Endothelial cell of umbilical vein (primary cell): ENCODE measurements at places on chromosomes 4 and X. TPM values are rescaled to one million over a fixed set of nuclear protein-coding genes. Genes with fewer than 3 reads are reported as not detected.
A peak's percentile ranks its signal among the peaks of the same experiment; 100 is the strongest.

GRCh38 chrX:95666056-95666455 is 1018.6 kb upstream of the DIAPH2 start:
- no peaks in the 10 kb centered on the region for H3K4me1 ChIP-seq
- H3K27ac ChIP-seq: no peak overlapping the region
- no peaks in the 10 kb centered on the region for H3K27me3 ChIP-seq
- H3K36me3 ChIP-seq: no peaks in the 10 kb centered on the region

DNA sequence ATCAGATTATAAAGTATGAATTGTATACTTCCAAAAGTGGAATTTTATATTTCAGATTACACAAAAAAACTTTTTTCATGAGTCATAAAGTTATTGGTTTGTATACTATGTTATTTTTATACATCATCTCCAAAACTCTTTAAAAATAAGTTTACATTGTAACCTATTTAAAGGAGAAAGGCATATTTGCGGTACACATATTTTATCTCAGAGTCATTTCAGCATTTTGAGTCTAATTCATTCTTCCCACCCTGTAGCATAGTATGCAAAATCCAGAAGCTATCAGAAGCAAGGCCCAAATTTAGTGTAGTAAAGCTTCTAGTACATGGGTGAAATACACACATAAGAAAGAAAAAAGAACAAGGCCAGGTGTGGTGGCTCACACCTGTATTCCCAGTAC is 80.3 kb downstream of the AWAT2 start:
- no peak overlapping the region for H3K27ac ChIP-seq
- H3K36me3 ChIP-seq: no peaks in the 10 kb centered on the region
- no peak for DNase-seq
- no peaks in the 10 kb centered on the region for H3K27me3 ChIP-seq
- H3K4me1 ChIP-seq: no peaks in the 10 kb centered on the region

- H3K4me3 ChIP-seq: no peak overlapping the region
- no peak for DNase-seq
- no peaks in the 10 kb centered on the region for H3K27me3 ChIP-seq
- no peaks in the 10 kb centered on the region for H3K4me1 ChIP-seq
- H3K27ac ChIP-seq: no peak overlapping the region
These were observed 125.0 kb upstream of the MBNL3 start for GRCh38 chrX:132613801-132614200.

Gene ZRSR2
- 8.1 and 9.4 TPM in 2 replicates for total RNA-seq

DNA sequence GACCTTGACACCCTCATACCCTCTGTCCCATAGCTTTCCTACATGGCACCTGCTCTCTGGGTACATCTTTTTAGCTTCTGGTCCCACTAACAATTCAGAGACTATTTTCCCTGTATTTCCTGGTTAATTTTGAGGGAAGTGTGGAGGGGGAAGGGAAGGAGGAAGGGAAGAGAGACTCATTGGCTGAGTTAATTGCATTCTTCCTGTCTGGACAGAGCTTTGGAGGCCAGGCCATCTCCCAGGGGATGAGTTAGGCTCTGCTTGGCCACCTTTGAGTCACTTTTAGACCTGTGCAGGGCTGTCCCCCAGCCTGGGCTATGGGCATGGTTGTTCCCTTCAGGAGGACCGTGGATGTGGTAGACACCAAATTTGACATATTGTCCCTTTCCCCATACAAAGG is 167.9 kb upstream of the PGRMC2 start:
- H3K27ac ChIP-seq: peak overlapping the region; percentile 55
- H3K4me1 ChIP-seq: peaks cover 17% of the 10 kb centered on the region
- no peak for DNase-seq
- no peak overlapping the region for H3K4me3 ChIP-seq
- no peaks in the 10 kb centered on the region for H3K27me3 ChIP-seq

- H3K4me1 ChIP-seq: no peaks in the 10 kb centered on the region
- no peak overlapping the region for H3K4me3 ChIP-seq
- H3K27me3 ChIP-seq: no peaks in the 10 kb centered on the region
- no peak overlapping the region for H3K27ac ChIP-seq
- H3K36me3 ChIP-seq: no peaks in the 10 kb centered on the region
These were observed 12.6 kb downstream of the P2RY10 start for GRCh38 chrX:78957768-78958130.

- no peaks in the 10 kb centered on the region for H3K36me3 ChIP-seq
- peaks cover 9% of the 10 kb centered on the region for H3K4me1 ChIP-seq
- H3K4me3 ChIP-seq: no peak overlapping the region
- no peak overlapping the region for H3K27ac ChIP-seq
- peaks cover 10% of the 10 kb centered on the region for H3K27me3 ChIP-seq
- no peak for DNase-seq
These were observed 1.7 kb upstream of the ERVMER34-1 start for GRCh38 chr4:52752936-52753335.

Gene MOB1B
- 23.9 and 25.9 TPM in 2 replicates for total RNA-seq

GRCh38 chr4:48755281-48755680 is 24.8 kb downstream of the FRYL start:
- peaks cover 29% of the 10 kb centered on the region for H3K4me1 ChIP-seq
- H3K4me3 ChIP-seq: no peak overlapping the region
- DNase-seq: no peak

Gene IL21
- not detected in 2 replicates for total RNA-seq

DNA sequence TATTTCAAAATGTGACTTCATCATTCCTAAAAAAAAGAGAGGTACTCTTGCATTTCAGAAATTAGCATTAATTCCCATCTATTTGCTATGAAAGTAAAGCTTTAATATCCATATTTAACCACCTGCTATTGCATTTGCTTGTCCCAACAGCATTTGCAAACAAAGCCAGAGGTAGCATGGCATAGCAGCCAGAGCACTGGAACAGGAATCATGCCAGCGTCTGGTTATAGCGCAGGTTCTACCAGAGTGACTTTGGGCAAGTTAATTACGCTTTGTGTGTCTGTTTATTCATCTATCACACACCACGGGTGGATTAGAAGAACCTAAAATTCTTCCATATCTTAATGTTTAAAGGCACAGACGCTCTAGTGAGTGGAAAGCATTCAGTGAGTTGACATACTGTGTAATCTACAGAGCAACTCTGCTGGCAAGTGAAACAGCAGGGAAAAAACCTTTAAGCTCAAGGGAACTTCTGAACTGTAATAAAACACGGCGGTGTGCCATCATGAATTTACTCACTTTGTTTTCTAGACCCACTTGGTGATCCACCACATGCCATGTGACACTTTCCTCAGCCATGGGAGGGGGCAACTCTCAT is 76.6 kb upstream of the QRFPR start:
- H3K36me3 ChIP-seq: no peaks in the 10 kb centered on the region
- no peak for DNase-seq
- H3K4me3 ChIP-seq: no peak overlapping the region
- peaks cover 6% of the 10 kb centered on the region for H3K27me3 ChIP-seq
- H3K27ac ChIP-seq: no peak overlapping the region

GRCh38 chrX:111041018-111041462 is 55.0 kb upstream of the PAK3 start:
- no peak for DNase-seq
- no peaks in the 10 kb centered on the region for H3K4me1 ChIP-seq
- no peak overlapping the region for H3K4me3 ChIP-seq
- no peaks in the 10 kb centered on the region for H3K27me3 ChIP-seq
- H3K27ac ChIP-seq: no peak overlapping the region
- H3K36me3 ChIP-seq: no peaks in the 10 kb centered on the region

DNA sequence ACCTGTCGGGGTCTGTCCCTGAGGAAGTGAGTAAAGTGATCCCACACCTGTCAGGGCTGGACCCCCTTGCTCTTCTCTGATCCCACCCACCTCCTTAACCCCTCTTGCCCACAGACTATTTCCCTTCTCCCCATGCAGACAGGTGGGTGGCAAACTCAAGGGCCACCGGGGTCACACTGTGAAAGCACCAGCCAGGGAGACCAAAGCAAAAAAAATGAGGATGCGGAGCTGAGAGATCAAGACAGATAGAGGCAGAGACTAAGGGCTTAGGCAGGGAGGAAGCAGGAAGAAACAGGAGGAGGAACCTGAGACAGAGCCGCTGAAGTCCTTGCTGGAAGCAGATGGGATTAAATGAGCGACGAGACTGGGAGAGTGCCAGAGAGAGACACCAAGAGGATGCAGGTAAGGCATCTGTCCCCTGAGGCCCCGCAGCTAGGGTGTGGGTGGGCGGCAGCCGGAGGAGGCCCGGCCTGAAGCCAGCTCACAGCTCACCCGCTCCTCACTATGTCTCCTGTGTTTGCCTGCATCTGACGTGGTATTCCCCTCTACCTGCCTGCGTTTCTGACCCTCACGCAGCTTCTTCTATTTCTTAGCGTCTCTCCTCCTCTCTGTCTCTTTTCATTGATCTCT is 7.2 kb downstream of the TIMM17B start:
- H3K4me3 ChIP-seq: no peak overlapping the region
- H3K27ac ChIP-seq: no peak overlapping the region
- H3K36me3 ChIP-seq: no peaks in the 10 kb centered on the region
- H3K4me1 ChIP-seq: peaks cover 4% of the 10 kb centered on the region

DNA sequence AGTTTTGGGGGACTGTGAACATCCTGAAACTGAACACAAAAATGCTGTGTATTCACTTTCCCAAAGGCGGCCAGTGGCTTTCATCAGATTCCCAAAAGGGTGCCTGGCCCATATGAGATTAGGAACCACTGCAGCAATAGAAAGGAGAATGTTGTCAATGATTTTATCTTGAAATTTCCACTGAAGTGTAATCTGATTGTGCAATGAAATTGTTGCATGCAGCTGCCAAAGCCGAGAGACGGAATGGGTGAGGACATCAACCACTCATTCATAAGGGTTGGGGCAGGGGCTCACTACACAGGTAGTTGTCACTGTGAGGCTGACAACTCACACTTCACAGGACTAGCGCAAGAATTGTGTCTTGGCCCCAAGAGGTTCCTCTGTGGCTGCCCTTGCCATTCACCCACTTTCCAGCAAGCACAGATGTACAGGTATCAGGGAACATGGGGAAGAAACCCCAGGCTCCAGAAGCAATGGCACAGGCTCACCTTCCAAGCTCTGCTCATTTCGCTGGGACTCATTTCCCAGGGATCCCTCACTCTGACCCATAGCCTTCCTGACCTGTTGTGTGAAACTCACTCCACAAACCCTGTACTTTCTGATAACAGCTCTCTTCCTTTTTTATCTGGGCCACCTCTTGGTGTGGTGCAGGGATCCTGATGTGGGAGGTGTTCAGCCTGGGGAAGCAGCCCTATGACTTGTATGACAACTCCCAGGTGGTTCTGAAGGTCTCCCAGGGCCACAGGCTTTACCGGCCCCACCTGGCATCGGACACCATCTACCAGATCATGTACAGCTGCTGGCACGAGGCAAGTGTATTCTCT is 48.8 kb downstream of the BMX start:
- H3K36me3 ChIP-seq: peaks cover 14% of the 10 kb centered on the region
- H3K27me3 ChIP-seq: no peaks in the 10 kb centered on the region
- DNase-seq: no peak
- no peak overlapping the region for H3K27ac ChIP-seq
- no peaks in the 10 kb centered on the region for H3K4me1 ChIP-seq
- H3K4me3 ChIP-seq: no peak overlapping the region

DNA sequence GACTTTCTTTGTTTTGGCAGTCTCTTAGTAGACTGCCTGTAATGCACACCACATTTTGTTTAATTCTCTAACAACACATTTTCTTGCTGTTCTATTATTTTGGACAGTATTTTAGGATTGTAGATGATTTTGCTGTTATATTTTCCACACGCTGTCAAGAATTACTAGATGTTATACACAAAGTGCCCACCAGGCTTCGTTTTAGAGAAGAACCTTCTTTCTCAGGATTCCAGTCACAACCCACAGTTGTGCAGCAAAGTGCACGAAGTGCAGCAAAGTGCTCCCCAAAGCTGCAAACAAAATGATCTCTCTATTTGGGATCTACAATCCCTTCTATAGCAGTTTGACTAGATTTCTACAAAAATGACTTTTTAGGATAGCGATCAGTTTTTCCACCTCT is 2.4 kb downstream of the ZNF141 start:
- H3K36me3 ChIP-seq: no peaks in the 10 kb centered on the region
- peaks cover 3% of the 10 kb centered on the region for H3K4me1 ChIP-seq
- H3K27ac ChIP-seq: no peak overlapping the region
- H3K4me3 ChIP-seq: no peak overlapping the region
- no peak for DNase-seq
- no peaks in the 10 kb centered on the region for H3K27me3 ChIP-seq

GRCh38 chr4:38819569-38819968 is 15.0 kb upstream of the TLR1 start:
- DNase-seq: no peak
- no peak overlapping the region for H3K4me3 ChIP-seq
- no peaks in the 10 kb centered on the region for H3K36me3 ChIP-seq
- no peak overlapping the region for H3K27ac ChIP-seq

GRCh38 chr4:150510176-150510865 is 71.6 kb upstream of the MAB21L2 start:
- DNase-seq: peak; percentile 88
- peaks cover 11% of the 10 kb centered on the region for H3K4me1 ChIP-seq
- H3K27me3 ChIP-seq: no peaks in the 10 kb centered on the region
- no peak overlapping the region for H3K4me3 ChIP-seq
- H3K36me3 ChIP-seq: no peaks in the 10 kb centered on the region

Gene IRAK1
- total RNA-seq: 136 and 138 TPM in 2 replicates

- H3K27me3 ChIP-seq: no peaks in the 10 kb centered on the region
- H3K4me1 ChIP-seq: no peaks in the 10 kb centered on the region
- H3K36me3 ChIP-seq: no peaks in the 10 kb centered on the region
- DNase-seq: no peak
- H3K4me3 ChIP-seq: no peak overlapping the region
These were observed 146.3 kb upstream of the ATP6AP2 start for GRCh38 chrX:40434443-40434842.

DNA sequence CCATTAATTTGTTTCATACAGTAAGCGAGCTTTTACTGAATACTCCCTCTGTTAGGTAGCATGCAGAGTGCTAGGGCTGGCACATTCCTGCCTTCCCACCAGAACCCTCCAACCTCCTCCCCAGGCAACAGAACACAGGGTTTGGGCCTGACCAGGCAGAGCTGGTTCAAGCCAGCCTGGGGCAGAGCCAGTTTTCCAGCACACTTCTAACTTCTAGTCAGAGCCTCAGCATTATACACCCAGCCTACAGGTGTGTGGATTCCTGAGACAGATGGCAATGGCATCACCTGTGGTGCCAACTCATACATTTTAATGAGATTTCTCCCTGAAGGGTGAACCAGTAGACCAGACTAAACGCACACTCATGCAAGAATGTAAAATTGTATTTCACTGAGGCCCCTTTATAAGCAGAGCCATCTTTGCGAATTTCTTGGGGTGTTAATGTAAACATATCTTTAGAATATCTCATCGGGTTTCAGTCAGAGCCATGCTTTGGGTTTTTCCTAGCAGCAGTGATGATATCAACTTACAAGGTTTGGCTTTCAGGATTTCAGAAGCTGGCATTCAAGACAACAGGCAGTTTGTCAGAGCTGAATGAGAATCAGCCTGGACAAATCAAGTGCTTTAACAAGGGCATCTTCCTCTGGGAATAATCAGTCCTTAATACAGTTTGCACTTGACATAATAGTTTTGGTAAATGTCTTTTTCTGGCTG is 92.0 kb downstream of the GATB start:
- H3K27ac ChIP-seq: no peak overlapping the region
- no peaks in the 10 kb centered on the region for H3K36me3 ChIP-seq
- H3K4me3 ChIP-seq: no peak overlapping the region
- no peaks in the 10 kb centered on the region for H3K4me1 ChIP-seq
- no peak for DNase-seq

GRCh38 chr4:118969359-118969758 is 80.7 kb downstream of the SYNPO2 start:
- no peak overlapping the region for H3K27ac ChIP-seq
- no peaks in the 10 kb centered on the region for H3K27me3 ChIP-seq
- H3K4me1 ChIP-seq: no peaks in the 10 kb centered on the region
- no peaks in the 10 kb centered on the region for H3K36me3 ChIP-seq
- no peak overlapping the region for H3K4me3 ChIP-seq

Gene CEP44
- 8.2 and 13.0 TPM in 2 replicates for total RNA-seq

- no peaks in the 10 kb centered on the region for H3K27me3 ChIP-seq
- DNase-seq: no peak
- no peaks in the 10 kb centered on the region for H3K4me1 ChIP-seq
- no peaks in the 10 kb centered on the region for H3K36me3 ChIP-seq
- H3K27ac ChIP-seq: no peak overlapping the region
- H3K4me3 ChIP-seq: no peak overlapping the region
These were observed 18.3 kb upstream of the USP9X start for GRCh38 chrX:41066969-41067368.
